Epithelial cell of proximal tubule (primary cell): ENCODE measurements at places on chromosomes 7 and 10.

DNA sequence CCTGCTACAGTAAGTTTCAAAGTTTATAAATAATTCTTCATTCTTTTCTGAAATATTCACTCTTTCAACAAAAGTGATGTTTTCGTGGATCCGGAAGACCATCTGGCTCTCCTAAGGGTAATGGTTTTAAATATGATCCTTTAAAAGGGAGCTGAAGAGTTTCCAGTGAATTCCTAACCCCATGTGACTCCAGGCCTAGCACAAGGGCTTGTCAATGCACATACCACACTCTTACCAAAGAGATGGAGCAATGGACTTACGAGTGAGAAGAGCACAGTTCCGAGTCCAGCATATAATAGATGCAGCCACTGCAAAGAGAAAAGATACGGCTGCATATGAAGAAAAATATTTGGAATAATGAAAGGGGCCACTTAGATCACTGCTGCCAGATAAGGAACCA is 32.1 kb upstream of the GATAD1 start:
- DNase-seq, result no peak

DNA sequence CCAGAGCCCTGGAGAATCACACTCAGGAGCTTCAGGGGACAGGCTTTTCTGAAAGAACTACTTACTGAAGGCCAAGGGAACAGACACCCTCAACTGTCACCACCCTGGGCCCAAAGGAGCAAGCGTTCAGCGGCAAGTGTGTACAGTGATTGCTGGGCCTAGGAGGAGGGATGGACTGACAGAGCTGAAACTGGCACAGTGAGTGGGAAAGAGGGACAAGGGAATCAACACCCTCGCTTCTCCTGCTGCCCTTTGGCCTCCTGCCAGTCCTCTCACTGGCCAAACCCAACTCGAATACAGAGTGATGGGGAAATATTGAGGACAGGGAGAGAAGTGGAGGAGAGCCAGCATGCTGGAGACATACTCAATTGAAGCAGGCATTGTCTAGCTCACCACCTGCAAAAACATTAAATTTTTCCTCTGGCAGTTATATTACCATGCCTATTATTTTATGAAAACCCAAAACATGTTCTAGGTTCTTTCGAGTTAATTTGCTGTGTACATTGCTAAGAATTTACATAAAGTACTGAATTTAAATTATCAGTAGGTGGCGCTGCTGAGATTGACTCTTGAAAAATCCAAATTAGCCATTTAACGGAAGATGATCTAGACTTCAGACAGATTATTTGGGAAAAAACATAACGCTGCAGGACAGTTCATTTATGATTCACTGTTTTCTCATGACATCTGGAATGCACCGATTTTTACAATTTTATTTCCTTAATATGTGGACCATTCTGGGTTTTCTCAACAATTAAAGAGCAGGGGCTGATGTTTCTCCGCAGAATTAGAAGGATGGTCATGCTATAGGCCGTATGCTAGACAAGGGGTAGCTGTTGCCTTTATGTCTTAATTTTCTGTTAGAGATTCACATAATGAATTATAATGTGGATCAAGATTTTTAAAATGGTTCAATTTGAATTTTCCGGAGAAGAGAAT is 14.7 kb upstream of the TMEM236 start:
- no peak for DNase-seq

GRCh38 chr7:29285444-29285793 is 90.8 kb downstream of the CHN2 start:
- DNase-seq, result peak; percentile 77

GRCh38 chr10:132418527-132419416 is 21.8 kb downstream of the PWWP2B start:
- DNase-seq, result no peak

GRCh38 chr10:78047314-78047891 is 13.7 kb downstream of the RPS24 start:
- DNase-seq, result no peak

GRCh38 chr10:50373821-50374501 is 122.6 kb upstream of the ASAH2 start:
- DNase-seq, result no peak
